ENCODE measurements at places on chromosomes 12 and 14. TPM values are rescaled to one million over a fixed set of nuclear protein-coding genes. Genes with fewer than 3 reads are reported as not detected.

DNA sequence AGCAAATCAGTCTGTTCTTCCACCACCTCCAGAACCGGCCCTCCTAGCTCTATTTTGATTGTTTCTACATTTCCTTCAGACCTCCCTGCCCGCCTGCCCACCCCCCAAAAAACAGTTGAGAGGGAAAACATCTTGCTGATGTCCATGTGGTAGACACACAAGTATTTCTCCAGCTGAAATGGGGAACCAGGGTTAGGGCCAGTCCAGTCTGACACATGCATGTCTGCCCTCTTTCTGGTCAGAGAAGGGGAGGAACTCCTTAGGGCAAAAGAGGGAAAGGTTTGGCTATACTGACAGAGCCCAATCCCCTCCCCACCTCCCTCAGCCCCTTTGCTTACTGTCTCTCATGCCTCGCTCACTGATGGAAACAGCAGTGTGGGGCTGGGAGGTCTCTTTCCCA lies 3.4 kb downstream of the CD9 start:
- no peak for DNase-seq
- no peak overlapping the region for H3K4me3 ChIP-seq
- H3K36me3 ChIP-seq, result no peaks in the 10 kb centered on the region
- H3K4me1 ChIP-seq, result peaks cover 21% of the 10 kb centered on the region

- H3K36me3 ChIP-seq, result no peaks in the 10 kb centered on the region
- no peak overlapping the region for H3K27ac ChIP-seq
- no peak overlapping the region for H3K4me3 ChIP-seq
- DNase-seq, result no peak
- no peaks in the 10 kb centered on the region for H3K27me3 ChIP-seq
- no peaks in the 10 kb centered on the region for H3K4me1 ChIP-seq
Measured at GRCh38 chr12:55671746-55672145, 35.1 kb downstream of the OR10P1 start.

- H3K27me3 ChIP-seq, result no peaks in the 10 kb centered on the region
- no peaks in the 10 kb centered on the region for H3K4me1 ChIP-seq
- no peaks in the 10 kb centered on the region for H3K36me3 ChIP-seq
- H3K27ac ChIP-seq, result no peak overlapping the region
- DNase-seq, result no peak
- H3K4me3 ChIP-seq, result no peak overlapping the region
Measured at GRCh38 chr12:67155863-67156262, 113.3 kb upstream of the CAND1 start.

DNA sequence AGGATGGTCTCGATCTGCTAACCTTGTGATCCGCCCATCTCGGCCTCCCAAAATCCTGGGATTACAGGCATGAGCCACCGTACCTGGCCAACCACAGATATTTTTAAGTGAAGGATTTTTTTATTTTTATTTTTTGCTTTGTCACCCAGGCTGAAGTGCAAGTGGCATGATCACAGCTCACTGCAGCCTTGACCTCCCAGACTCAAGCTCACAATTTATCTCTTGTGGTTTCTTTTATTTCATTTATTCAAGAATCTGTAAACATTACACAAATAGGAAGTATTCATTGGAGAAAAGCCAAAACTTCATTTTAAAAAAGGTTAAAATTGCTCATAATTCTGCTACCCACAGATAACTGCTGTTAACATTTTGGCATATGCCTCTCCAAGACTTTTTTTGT lies 13.3 kb downstream of the MOAP1 start:
- no peaks in the 10 kb centered on the region for H3K4me1 ChIP-seq
- H3K27ac ChIP-seq, result no peak overlapping the region
- DNase-seq, result no peak

DNA sequence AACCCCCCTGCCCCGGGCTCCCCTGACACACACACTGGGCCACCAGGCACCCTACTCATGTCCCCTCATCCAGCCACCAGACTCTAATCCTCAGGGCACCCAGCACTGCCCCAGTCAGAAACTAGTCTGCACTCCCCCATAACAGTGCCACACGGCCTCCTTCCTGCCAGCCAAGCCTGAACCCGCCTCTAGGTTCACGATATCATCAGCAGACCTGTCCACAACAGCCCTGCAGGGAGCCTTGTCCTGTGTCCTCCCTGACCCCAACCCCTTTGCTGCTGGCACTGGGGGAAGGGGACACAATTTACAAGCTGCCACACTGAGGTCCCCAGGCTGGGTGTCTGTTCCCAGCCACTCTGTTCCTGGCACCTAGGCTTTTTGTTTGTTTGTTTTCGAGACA lies 33.6 kb downstream of the LTBP2 start:
- DNase-seq, result no peak
- H3K27me3 ChIP-seq, result no peaks in the 10 kb centered on the region
- peaks cover 20% of the 10 kb centered on the region for H3K4me1 ChIP-seq

GRCh38 chr12:82203086-82203485 lies 155.1 kb downstream of the CCDC59 start:
- no peaks in the 10 kb centered on the region for H3K36me3 ChIP-seq
- no peak overlapping the region for H3K27ac ChIP-seq
- DNase-seq, result no peak
- H3K4me3 ChIP-seq, result no peak overlapping the region
- H3K27me3 ChIP-seq, result no peaks in the 10 kb centered on the region

GRCh38 chr14:75247286-75247922 lies 31.2 kb upstream of the FOS start:
- no peaks in the 10 kb centered on the region for H3K36me3 ChIP-seq
- H3K27me3 ChIP-seq, result no peaks in the 10 kb centered on the region
- DNase-seq, result no peak
- peak overlapping the region; percentile 13 for H3K4me3 ChIP-seq
- peaks cover 32% of the 10 kb centered on the region for H3K4me1 ChIP-seq

DNA sequence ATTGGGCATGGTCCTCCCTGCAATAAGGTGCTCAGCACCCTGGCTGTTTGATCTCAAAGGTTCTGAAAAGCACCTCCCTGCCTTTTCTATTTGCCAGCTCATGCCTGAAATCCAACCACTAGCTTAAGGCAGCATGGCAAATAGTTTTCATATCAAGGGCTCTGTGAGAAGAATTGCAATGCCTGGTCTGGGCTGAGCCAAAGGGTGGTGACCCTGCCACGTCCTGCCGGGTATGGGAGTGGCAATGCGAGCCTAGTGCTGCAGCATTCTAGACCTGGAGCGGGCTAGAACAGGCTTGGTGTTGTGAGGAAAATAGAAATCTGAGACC lies 2.3 kb upstream of the SCNN1A start:
- H3K4me3 ChIP-seq, result no peak overlapping the region
- peaks cover 17% of the 10 kb centered on the region for H3K4me1 ChIP-seq
- no peak overlapping the region for H3K27ac ChIP-seq
- H3K27me3 ChIP-seq, result peaks cover 13% of the 10 kb centered on the region
- no peaks in the 10 kb centered on the region for H3K36me3 ChIP-seq

GRCh38 chr12:22543246-22544037 lies 900 bp downstream of the C2CD5 start:
- H3K4me3 ChIP-seq, result peak overlapping the region; percentile 77
- H3K27me3 ChIP-seq, result no peaks in the 10 kb centered on the region
- peaks cover 21% of the 10 kb centered on the region for H3K4me1 ChIP-seq
- H3K36me3 ChIP-seq, result peaks cover 3% of the 10 kb centered on the region
- H3K27ac ChIP-seq, result peak overlapping the region; percentile 91

DNA sequence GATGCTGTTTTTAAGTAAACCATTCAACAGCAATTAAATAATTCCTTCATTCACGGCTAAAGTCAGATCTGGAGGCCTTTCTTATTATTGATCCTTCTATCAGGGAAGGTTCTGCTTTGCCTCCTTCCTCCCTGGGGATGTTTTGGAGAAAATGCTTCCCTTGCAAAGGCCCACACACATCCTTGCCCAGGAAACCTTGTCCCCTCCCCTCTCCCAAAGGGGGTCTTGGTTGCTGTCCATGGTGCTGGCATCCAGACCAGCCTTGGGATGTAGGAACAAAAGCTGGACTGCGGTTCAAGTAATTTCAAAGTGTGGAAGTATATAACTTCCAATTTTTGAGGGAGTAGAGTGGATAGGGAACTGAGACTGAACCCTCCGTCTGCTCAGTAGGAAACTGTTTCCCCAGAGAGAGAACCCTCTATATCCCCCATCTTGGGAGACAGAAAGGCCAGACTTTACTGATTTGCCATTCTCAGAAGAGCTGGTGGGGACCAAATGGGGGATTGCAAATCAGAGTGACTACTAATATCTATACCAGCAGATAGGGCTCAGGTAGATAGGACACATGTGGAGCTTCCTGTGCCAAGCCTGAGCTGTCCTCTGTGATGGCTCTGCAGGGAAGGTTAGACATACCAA lies 5.6 kb downstream of the MARCHF9 start:
- no peak overlapping the region for H3K4me3 ChIP-seq
- H3K27me3 ChIP-seq, result peaks cover 19% of the 10 kb centered on the region
- H3K36me3 ChIP-seq, result peaks cover 18% of the 10 kb centered on the region

DNA sequence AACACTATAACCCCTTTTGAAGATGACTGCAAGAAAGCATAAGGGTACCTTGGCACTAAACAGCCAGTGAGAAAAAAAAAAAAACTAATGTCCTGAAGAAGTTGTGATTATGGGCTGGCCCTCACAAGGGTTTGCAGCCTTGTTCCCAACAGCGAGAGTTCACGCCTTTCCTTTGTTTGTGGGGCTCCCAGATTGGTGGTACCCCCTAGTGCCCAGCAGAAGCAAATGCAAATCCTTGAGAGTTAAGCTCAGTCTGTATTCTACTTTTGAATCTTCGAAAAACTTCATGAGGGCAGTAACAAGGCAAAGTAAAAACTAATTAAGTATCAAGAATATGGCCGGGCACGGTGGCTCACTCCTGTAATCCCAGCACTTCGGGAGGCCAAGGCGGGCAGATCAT lies 238.9 kb upstream of the LMO3 start:
- H3K4me1 ChIP-seq, result no peaks in the 10 kb centered on the region
- H3K4me3 ChIP-seq, result no peak overlapping the region
- no peaks in the 10 kb centered on the region for H3K36me3 ChIP-seq
- no peak for DNase-seq

LRFN5 gene
- 0.90 TPM for total RNA-seq

RTL1 gene
- under 0.01 TPM for total RNA-seq

CLEC6A gene
- total RNA-seq, result 0.09 TPM

OVCH1 gene
- total RNA-seq, result 0.19 TPM

GOLGA5 gene
- 22.7 TPM for total RNA-seq

NFE2 gene
- 4.7 TPM for total RNA-seq

KRT6B gene
- 0.61 TPM for total RNA-seq

TMPRSS12 gene
- not detected for total RNA-seq

OTUB2 gene
- total RNA-seq, result 0.52 TPM

SIX6 gene
- total RNA-seq, result under 0.01 TPM

UNG gene
- total RNA-seq, result 22.3 TPM

OR4K17 gene
- not detected for total RNA-seq

Measured in thymus (tissue), 14 donors.